ENCODE measurements at places on chromosomes 3 and 15.

- no peak for DNase-seq
Observed at GRCh38 chr3:169090559-169090958, 573.0 kb downstream of the MECOM start.

- no peak for DNase-seq
Observed at GRCh38 chr15:63715818-63716217, 117.9 kb downstream of the HERC1 start.

DNA sequence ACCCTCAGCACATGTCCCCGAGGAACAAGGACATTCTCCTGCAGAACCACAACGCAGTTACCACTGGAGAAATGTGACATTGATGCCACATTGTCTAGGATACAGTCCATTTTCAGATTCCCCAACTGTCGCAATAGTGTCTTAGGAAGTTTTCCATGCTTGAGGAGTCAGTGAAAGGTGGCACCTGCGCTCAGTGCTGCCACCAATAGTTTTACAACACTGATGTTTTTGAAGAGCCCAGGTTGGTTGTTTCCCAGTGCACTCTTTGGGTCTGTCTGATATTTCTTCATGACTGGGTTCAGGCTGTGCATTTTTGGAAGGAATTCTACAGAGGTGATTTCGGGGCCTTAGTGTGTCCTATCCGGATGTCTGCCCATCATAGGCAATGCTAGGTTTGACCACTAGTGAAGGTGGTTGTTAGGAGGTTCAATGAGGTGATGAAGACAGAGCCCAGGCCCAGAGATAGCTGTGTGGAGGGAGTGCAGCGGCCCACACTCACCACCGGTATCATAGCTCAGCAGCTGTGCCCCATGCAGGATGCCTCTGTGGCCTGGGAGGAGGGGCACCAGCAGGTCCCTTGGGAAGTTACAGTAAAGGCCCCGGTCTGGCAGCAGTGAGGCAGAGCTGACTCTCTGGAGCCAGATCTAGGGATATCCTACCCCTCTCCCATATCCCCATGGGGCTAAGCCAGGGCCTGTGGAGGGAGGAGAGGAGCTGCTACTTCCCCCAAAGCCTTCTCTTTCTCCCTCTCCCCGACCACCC, 96.6 kb downstream of the DNAJB8 start:
- peak; percentile 96 for DNase-seq

GRCh38 chr3:25226747-25227146, 201.3 kb upstream of the RARB start:
- no peak for DNase-seq

- no peak for DNase-seq
Observed at GRCh38 chr3:106114848-106115247, 246.0 kb upstream of the CBLB start.

DNA sequence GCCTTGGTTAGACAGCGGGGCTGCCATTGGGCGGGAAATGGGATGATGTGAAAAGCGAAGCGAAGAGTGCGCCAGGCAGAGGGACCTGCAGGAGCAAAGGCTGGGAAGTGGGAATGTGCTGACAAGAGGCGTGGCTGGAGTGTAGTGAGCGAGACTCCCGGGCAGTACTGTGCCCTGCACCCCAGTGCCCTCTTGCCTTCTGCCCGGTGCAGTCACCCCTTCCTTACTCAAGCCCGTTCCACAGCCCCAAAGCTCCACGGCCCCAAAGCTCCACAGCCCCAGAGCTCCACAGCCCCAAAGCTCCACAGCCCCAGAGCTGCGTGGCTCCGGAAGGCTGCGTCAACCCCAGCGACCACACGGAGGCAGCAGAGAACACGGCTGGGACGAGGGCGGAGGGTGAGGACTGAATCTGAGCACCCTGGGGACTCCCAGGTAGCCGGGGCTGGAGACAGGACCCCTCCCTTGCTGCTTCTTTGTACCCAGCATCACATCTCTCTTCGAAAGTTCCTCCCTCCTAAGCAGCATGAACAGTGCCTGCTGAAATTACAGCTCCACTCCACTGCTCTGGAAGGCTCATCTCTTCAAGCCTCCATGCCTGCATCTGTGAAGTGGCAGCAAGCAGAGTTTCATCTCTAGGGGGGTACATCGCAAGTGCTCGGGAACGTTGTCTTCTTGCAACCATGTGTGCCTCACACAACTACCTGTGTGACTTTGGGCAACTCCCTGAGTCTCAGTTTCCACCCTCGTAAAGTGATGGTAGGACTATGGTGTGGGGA, 108.9 kb downstream of the FBLN2 start:
- peak; percentile 59 for DNase-seq

DNA sequence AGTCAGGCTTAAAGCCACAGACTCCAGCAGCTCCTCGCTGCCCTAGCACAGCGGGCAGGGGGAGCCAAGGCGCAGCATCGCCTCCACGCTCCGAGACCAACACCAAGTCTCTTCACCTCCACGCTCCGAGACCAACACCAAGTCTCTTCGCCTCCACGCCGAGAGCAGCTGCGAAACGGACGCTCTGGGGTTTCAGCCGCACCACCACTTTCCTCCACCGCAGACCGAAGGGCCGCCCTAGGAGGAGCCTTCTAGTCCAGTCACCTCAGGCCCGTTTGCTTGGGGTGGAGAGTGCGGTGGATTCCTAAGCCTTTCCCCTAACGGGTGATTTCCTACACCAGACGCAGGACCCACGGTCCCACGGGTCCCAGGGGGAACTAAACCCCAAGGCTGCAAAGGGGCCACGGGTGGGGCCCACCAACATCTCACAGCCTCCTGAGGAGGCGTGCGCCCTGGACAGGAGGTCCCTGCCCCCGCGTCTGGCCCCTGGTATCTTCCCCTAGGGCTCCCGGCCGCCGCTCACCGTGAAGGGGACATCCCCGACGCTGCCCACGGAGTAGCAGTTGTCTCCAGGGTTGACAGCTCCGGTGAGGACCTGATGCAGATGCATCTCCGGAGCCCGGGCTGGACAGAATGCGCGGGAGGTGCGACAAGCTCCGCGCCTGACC, 501 bp downstream of the DMXL2 start:
- peak; percentile 56 for DNase-seq

GRCh38 chr15:64653757-64654156, 121.6 kb downstream of the RBPMS2 start:
- DNase-seq = no peak

DNA sequence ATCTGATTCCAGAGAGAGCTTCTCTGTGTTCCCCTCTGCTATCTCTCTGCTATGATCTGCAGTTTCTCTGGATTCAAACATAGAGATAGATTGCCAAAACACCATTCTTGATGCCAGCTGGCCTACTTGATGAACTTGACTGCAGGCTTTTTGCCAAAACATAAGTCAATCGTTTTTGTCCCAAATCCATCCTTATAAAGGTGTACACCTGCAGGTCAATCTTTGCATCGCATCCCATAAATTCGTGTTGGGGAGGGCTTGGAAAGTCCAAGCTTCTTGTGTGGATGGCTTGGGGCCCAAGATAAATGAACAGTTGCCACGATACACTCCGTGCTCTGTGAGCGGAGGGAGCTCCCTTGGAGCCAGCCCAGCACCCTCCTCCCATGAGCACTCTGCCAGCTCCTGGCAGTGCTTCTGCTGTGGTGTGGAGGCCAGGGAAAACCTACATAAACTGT, 2.7 kb downstream of the CERS3 start:
- DNase-seq = no peak

DNA sequence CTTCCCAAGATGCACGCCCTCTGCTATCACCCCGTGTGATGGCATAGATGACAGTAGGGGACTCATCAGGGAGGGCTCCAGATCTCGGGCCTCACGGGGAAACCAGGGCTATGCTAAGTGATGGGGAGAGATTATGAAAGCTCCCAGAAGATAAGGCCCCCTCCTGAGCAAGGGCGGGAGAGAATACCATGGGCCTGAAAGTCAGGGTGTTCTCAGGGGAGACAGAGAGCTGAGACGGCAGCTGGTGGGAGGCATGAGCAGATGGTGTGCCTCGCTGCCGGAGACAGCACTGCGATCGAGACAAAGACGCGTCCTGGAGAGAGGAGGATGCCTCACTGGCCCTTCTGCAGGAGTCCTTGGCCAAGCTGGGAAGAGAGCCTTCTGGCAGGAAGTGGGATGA, 106.5 kb upstream of the ADPGK start:
- DNase-seq = no peak

DNA sequence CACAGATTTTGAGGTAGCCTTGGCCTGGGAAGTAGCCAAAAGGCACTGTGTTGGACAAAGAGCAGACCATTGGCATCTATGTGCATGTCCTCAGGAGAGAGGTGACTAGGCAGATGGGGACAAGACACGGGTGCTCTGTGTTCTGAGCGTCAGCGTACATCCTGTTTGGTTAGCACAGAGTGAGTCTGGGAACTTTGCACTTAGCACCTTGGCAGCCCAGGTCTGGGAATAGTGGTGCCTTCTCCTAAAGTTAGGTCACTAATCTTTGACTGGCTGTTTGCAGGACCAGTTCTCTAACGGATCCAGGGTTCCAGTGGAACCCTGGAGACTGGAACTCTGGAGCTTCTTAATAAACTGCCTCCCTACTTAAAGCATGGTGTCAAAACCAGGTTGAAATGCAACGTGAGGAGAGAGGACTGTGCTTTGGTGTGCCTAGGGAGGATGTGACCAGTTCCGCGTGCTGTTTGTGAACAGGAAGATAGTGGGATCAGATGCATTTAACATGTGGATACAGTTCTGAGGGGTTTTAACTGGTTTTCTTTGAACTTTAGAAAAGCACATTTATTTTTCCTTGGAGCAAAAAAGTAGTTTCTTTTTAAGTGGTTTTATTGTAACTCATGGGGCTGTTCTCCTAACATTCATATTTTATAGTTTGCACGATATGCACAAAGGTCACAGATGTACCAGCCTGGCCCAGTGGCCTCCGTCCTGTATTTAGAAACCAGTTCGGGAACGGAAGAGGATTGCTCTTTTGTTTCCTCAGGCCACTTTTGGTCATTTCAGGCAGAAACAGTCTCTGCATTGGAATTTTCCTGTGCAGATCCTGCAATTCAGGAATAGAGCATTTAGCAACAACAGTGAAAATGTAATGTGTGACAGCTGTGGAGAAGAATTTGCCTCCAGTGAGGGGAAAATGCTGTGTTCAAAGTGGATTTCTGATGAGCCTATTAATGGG, 48.8 kb downstream of the ABHD2 start:
- no peak for DNase-seq

GRCh38 chr3:144391236-144391635, 419.6 kb downstream of the DIPK2A start:
- no peak for DNase-seq

- no peak for DNase-seq
Observed at GRCh38 chr15:77658304-77658703, 25.6 kb upstream of the LINGO1 start.

DNA sequence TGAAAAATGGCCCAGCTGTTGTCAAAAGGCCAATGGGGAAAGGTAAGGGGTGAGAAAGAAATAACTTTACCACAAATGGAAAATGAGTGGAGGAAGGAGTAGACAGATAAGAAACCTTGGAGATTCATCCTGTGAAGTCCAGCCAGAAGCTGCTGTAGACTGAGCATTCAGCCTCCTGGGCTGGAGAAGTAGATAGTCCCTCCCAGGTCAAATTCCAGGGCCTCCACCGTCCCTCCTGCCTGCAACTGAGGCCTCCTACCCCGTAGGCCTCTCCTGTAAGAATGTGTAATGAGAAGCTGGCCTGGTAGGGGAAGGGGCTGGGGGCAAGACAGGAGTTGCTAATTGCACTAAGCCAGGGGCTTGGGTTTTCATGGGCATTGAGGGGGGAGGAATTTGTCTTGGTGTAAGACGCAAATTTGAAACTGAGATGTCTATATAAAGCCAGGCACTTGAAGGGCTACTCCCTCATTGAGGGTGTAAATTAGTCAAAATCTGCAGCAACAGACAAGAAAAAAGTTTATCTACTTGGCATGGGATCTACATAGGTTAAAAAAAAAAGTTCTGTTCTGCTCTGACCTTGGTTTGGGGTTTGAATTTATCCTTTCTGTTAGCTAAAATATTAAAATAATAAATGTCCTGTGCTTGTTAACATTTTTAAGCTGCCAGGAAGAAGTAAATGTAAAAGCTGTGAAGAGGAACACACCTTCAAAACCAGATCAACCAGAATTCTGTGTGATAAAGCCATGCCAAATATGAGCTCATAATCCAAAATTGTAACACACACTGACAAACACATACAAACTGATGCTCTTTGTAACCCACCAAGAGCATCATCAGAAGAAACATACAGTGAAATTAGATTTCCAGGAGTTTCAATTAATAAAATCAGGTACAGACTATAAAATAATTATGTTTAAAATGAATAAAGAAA, 1.7 kb upstream of the RBP2 start:
- DNase-seq = no peak

DNA sequence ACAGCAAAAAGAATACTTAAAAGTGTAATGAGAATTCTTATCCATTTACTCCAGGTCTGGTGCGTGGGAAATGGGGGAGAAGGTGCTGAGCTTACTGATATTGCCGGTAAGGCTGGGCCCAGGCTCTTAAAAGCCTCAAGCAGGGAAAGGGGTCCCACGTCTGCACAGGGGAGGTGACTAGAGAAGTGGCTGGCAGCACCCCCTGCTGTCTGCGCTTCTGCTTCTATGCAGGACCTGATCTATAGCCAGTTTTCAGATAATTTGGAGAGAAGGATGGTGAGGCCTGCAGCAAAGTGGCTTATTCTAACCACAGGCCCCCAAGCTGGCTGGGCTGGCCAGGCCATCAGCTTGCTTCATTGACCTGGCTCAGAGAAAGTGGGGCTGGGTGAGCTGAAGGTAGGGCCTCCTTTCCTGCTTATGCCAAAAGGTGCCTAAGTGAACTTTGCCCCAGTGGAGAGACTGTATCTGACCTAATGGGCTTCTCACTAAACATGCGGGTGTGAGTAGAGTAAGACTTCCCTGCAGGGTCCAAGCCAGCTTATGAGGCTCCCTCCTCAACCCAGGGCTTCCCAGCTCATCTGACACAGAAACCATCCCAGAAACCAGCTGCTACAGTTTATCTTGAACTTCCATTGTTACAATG, 30.9 kb upstream of the ATP1B3 start:
- DNase-seq = no peak

DNA sequence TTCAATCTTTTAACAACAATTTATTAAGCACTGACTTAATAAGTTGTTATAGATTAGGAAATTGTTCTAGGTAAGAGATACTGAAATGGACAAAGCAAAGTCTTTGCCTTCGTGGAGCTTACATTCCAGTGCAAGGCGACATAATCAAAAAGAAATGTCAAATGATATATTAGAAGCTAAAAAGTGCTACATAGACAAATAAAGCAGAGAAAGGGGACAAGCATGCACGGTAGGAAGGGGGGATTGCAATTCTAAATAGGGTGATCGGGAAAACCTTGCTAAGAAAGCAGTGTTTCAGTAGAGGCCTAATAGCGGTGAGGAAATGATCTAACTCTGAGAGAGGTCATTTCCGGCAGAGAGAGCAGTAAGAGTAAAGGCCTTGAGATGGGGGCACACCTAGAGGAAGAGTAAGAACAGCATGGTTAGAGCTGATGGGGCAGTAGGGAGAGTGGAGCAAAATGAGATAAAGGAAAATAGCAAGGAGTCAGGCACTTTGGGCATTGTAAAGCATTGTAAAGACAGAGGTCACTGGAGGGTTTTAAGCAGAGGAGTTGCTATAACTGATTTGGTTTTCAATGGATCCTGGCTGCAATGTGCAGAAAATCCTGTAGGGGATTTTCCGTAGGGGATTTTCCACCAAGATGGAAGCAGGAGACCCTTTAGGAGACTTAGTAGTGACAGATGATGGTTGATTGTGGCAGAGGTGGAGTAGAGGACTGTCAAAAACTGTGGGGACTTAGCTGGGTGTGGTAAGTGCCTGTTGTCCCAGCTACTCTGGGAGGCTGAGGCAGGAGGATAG, 71.7 kb upstream of the CFAP20DC start:
- DNase-seq = no peak
